ENCODE measurements at places on chromosomes 1 and 21.
A peak's percentile ranks its signal among the peaks of the same experiment; 100 is the strongest.

- DNase-seq: peak; percentile 82
Measured at GRCh38 chr1:85330711-85331290, 54.4 kb upstream of the BCL10 start.

DNA sequence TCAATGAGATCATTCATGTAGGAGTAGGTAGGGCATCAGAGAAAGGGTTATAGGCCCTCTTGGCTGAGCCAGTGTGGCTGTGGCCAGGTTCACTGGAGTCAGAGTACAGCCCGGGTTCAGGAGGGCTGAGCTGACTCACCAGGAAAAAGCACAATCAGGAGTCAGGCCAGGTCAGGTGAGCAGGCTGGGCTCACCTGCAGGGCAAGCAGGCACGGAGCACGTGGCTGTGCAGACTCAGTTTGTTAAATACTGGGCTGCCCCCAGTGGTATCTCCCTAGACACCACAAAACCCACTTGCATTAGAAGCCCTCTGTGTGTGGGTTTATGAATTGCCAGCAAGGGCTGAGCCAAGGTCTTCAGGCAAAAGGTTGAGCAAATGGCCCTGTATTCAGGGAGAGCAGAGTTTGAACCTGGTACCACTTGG, 122.1 kb upstream of the SERBP1 start:
- no peak for DNase-seq

GRCh38 chr1:60637651-60638050, 444.7 kb upstream of the NFIA start:
- DNase-seq: no peak

GRCh38 chr1:14775434-14775833, 176.9 kb downstream of the KAZN start:
- no peak for DNase-seq

GRCh38 chr1:90862782-90863181, 145.7 kb upstream of the BARHL2 start:
- DNase-seq: no peak

All from adipocyte (in vitro differentiated cells).